ENCODE measurements at places on chromosomes 6 and 20.

DNA sequence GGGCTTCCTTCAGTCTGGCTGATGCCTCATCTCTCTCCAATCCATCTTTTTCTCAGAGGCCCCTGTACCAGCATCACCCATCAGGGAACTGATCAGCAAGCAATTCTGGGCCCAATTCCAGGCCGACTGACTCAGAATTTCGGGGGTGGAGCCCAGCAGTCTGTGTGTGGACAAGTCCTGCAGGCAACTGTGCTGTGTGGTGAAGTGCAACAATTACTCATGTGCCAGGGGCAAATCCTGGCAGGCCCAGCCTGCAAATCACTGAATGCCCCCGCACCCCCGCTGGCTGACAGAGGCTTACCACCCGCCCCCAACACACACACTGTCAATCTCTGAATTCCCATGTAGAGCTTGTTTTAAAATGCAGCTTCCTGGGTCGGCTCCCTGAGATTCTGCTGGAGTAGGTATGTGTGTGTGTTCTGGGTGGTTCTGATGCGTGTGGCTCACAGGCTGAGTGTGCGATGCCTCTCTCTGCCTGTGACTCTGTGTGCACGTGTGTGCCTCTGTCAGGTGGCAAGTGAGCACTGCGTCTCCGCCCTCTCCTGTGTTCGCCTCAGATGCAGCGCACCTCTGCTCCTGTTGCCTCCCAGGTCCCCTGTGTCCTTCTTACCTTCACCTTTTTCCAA lies 45.4 kb downstream of the SSR1 start:
- no peak for DNase-seq

DNA sequence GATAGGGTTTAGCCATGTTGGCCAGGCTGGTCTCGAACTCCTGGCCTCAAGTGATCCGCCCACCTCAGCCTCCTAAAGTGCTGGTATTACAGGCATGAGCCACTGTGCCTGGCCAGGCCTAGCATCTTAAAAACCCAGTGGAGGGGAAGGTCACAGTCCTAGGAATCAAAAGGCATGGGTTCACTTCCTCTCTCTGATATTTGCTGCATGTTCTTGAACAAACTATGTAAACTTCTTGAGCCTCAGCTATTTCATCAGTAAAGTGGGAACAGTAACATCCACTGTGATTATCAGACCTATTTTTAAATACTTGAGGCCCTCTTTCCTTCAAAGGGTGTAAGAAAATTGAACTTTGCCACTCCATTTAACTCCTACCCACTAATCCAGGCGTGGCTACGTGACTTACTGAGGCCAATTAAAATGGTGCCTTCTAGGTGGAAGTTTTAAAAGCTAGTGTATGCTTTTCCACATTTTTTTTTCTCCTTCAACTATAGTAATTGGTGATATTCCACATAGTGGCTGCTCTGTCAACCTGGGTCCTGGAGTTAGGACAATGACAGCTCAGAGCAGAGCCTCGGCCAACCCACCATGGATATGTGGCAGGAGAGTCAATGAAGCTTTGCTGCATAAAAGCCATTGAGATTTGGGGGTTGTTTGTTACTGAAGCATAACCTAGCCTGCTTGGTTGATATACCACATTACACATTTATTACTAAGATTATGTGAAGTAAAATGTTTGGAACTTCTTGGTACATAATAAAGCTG lies 32.2 kb upstream of the IER3 start:
- DNase-seq, result no peak

DNA sequence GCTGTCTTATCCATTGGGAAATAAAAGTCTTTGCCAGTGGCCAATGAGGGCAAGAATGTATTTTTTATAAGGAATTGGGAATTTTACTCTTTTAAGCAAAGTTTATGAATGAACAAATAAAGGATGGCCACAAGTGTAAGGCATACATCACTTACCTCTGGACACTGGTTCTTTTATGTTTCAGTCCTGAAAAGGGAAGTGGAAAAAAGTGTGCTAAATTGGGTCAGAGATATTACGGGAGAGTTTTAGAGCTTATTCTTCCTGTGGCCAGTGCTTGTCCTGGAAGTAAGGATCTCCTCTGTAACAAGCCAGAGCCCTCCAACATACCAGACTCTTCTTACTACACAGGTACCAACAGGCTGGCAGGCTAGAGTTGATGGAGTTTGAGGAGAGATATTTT lies 22.5 kb upstream of the RIPK1 start:
- no peak for DNase-seq

DNA sequence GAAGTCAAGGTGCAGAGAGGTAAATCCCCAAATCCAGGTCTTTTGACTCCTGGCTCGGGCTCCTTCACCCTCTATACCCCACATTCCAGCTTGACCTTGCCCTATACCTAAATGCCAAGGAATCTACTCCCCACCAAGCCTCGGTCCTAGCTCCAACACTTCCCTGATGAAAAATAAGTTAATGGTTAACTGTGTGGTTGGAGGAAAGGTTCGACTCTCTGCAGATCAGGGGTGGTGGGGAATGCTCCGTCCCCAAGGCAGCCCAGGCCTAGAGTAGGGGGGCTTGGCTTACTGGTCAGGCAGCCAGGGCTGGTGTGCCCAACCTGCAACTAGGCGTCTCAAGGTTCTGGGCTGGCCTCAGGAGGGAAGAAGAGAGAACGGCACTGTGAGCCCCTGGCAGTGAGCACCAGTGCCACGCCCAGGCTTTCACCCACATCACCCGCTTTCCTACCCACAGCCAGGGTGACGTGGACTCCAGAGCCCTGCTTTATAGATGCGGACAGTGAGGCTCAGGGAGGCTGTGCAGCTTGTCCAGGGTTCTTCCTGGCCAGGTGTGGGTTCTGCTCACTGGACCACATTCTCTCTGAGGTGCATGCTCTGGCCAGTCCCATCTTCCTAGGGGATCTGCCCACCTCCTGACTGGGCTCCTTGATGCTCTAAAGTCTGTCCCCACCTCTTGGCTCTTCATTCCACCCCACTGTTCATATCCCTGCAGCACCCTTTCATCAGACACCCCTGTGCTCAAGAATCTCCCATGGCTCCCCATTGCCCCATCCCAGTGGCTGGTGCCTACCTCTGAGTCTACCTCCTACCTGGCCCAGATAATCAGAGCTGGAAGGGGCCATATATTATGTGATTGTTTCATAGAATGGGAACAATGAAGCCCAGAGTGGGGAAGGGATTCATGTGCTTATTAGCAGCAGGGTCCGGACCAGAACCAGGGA lies 8.2 kb downstream of the SPDEF start:
- DNase-seq, result no peak

- DNase-seq, result no peak
Measured at GRCh38 chr6:136174510-136174909, 75.6 kb downstream of the MTFR2 start.

- no peak for DNase-seq
Measured at GRCh38 chr6:115891111-115891669, 169.5 kb downstream of the FRK start.

DNA sequence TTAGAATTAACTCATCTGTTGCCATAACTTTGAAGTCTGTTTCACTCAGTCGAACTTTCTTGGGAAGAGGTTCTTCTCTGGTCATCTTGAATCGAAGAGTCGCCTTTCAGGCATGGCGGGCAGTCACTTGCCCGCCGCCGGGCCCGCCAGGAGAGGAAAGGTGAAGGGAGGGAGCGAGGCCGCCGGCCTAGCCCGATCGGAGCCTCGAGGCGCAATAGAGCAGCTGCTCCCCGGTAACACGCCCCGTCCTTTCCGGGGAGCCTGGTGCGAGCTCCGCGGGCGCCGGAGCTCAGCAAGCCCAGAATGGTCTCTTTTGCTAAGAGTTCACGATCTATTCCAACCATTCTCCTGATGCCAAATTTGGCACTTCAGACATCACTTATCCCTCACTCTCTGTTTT lies 591.8 kb downstream of the TFAP2B start:
- no peak for DNase-seq

Measured in NCI-H1092 (cell line).